ENCODE measurements at places on chromosomes 5 and 9. TPM values are rescaled to one million over a fixed set of nuclear protein-coding genes. Genes with fewer than 3 reads are reported as not detected.

Gene SOX30
- total RNA-seq, result 0.13 TPM

- H3K27me3 ChIP-seq, result no peaks in the 10 kb centered on the region
- H3K4me3 ChIP-seq, result no peak overlapping the region
- H3K27ac ChIP-seq, result no peak overlapping the region
- H3K36me3 ChIP-seq, result no peaks in the 10 kb centered on the region
- no peaks in the 10 kb centered on the region for H3K4me1 ChIP-seq
Measured at GRCh38 chr5:116621599-116621998, 47.0 kb upstream of the SEMA6A start.

Gene PAPPA
- 0.17 TPM for total RNA-seq

GRCh38 chr5:148939676-148940075, 113.3 kb downstream of the ADRB2 start:
- H3K36me3 ChIP-seq, result peaks cover 6% of the 10 kb centered on the region
- H3K27ac ChIP-seq, result no peak overlapping the region
- H3K4me1 ChIP-seq, result no peaks in the 10 kb centered on the region
- no peak overlapping the region for H3K4me3 ChIP-seq

- H3K27me3 ChIP-seq, result no peaks in the 10 kb centered on the region
- H3K27ac ChIP-seq, result no peak overlapping the region
- H3K4me1 ChIP-seq, result no peaks in the 10 kb centered on the region
- H3K4me3 ChIP-seq, result no peak overlapping the region
Measured at GRCh38 chr9:136979769-136980587, 2.7 kb downstream of the PTGDS start.

GRCh38 chr5:10655161-10655971, 91.5 kb downstream of the ANKRD33B start:
- peak; percentile 20 for DNase-seq
- no peaks in the 10 kb centered on the region for H3K27me3 ChIP-seq
- H3K4me1 ChIP-seq, result no peaks in the 10 kb centered on the region
- no peaks in the 10 kb centered on the region for H3K36me3 ChIP-seq

GRCh38 chr5:56873056-56873455, 36.3 kb upstream of the SETD9 start:
- H3K27me3 ChIP-seq, result no peaks in the 10 kb centered on the region
- no peaks in the 10 kb centered on the region for H3K4me1 ChIP-seq
- no peak for DNase-seq
- H3K27ac ChIP-seq, result no peak overlapping the region
- peaks cover 6% of the 10 kb centered on the region for H3K36me3 ChIP-seq
- no peak overlapping the region for H3K4me3 ChIP-seq

Gene RABGAP1
- total RNA-seq, result 31.6 TPM

Gene PPP2R2B
- 15.2 TPM for total RNA-seq

DNA sequence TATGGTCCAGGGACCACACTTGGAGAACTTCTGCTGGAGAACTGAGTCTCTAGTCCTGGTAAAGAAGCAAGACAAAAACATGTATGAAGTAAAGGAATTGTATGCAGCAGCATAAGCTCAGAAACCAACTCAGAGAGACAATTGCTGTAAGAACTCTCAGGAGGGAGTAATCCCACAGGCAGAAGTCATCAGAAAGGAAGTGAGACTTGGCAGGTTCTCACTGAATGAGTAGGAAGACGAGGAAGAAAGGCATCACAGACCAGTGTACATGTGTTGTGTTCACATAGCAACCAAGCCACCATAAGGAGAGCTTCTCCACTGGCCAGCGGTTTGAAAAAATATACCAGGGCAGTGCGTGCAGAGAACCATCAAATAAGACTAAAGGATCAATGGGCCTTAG, 57.9 kb upstream of the FST start:
- H3K36me3 ChIP-seq, result no peaks in the 10 kb centered on the region
- no peaks in the 10 kb centered on the region for H3K27me3 ChIP-seq
- no peaks in the 10 kb centered on the region for H3K4me1 ChIP-seq
- H3K27ac ChIP-seq, result no peak overlapping the region

Gene RORB
- 0.26 TPM for total RNA-seq

- DNase-seq, result no peak
- H3K27ac ChIP-seq, result no peak overlapping the region
- no peaks in the 10 kb centered on the region for H3K4me1 ChIP-seq
Measured at GRCh38 chr9:4099976-4100735, 199.7 kb downstream of the GLIS3 start.

Gene BARX1
- 1.2 TPM for total RNA-seq

Gene NPR3
- not detected for total RNA-seq

Gene KCNN2
- 21.7 TPM for total RNA-seq

- DNase-seq, result no peak
- no peak overlapping the region for H3K27ac ChIP-seq
- H3K4me1 ChIP-seq, result no peaks in the 10 kb centered on the region
- no peaks in the 10 kb centered on the region for H3K27me3 ChIP-seq
Measured at GRCh38 chr9:138049779-138050471, 172.3 kb downstream of the CACNA1B start.

- H3K4me3 ChIP-seq, result no peak overlapping the region
- H3K4me1 ChIP-seq, result no peaks in the 10 kb centered on the region
- peaks cover 2% of the 10 kb centered on the region for H3K36me3 ChIP-seq
- no peak for DNase-seq
- no peaks in the 10 kb centered on the region for H3K27me3 ChIP-seq
- H3K27ac ChIP-seq, result no peak overlapping the region
Measured at GRCh38 chr5:80069251-80069800, 34.2 kb downstream of the THBS4 start.

- no peaks in the 10 kb centered on the region for H3K36me3 ChIP-seq
- H3K4me3 ChIP-seq, result no peak overlapping the region
- DNase-seq, result no peak
- H3K27me3 ChIP-seq, result no peaks in the 10 kb centered on the region
- no peaks in the 10 kb centered on the region for H3K4me1 ChIP-seq
- H3K27ac ChIP-seq, result no peak overlapping the region
Measured at GRCh38 chr9:130927995-130928900, 10.8 kb downstream of the FIBCD1 start.

Gene SPINK13
- total RNA-seq, result not detected

DNA sequence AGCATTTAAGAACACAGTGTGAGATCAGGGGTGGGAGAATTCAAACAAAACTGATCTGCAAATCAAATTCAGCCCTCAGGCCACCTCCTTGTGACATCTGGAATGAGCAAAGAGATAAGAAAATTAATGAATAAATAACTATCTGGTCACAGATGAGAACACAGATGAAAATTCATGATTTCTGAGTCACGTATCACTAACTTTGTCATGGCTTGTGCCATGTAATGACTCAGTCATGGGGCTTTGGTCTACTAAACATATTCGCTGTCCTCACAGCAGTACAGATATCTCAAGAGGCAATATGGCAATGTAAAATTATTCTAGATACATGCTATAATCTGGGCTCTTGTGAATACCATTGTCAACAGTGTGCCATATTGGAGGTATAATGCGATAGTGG, 274.4 kb downstream of the MAN2A1 start:
- H3K27me3 ChIP-seq, result no peaks in the 10 kb centered on the region
- DNase-seq, result no peak
- no peaks in the 10 kb centered on the region for H3K36me3 ChIP-seq
- no peak overlapping the region for H3K27ac ChIP-seq
- H3K4me1 ChIP-seq, result no peaks in the 10 kb centered on the region

Gene ADAMTSL1
- total RNA-seq, result 1.2 TPM

Gene PCDHAC1
- total RNA-seq, result 8.7 TPM

GRCh38 chr5:60333005-60333571, 366.9 kb downstream of the DEPDC1B start:
- no peaks in the 10 kb centered on the region for H3K4me1 ChIP-seq
- H3K4me3 ChIP-seq, result no peak overlapping the region
- H3K36me3 ChIP-seq, result no peaks in the 10 kb centered on the region

Gene SPAAR
- not detected for total RNA-seq

DNA sequence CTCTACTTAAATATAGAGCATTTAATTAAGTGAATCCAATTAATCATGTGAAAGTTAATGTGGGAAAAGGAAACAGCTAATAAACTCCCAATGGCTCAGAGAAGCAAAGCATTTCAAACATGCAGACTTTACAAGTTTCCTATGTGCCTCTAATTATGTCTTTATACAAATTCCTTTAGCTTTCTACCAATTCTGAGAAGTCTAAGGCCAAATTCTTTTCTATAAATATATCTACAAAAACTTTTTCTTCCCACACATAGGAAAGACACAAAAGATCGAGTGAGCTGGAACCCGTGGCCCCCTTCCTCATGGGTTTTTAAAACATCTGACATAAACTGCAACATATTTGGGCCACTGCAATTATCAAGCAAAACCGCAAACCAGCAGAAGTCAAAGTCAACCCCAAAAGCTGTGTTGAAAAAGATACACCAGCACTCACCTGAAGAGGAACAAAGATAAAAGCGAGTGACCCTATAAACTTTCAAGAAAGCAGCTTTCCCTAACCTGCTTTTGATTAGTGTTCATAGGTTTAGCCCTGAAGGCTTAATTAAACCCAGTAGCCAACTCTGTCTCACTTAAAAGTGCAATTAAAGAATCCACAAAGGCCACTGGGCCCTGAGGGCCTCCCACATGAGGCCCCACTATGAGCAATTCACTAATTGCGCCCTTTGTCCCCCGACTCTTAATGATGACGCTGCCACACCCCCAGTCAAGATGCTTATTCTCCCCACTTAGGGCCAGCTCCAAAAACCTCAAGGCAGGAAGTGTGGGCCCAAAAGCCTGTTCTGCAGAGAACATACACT, 12.1 kb downstream of the SEMA5A start:
- no peaks in the 10 kb centered on the region for H3K27me3 ChIP-seq
- no peak for DNase-seq
- no peak overlapping the region for H3K4me3 ChIP-seq
- H3K27ac ChIP-seq, result no peak overlapping the region

- DNase-seq, result no peak
- no peaks in the 10 kb centered on the region for H3K4me1 ChIP-seq
- no peaks in the 10 kb centered on the region for H3K36me3 ChIP-seq
- no peak overlapping the region for H3K4me3 ChIP-seq
- no peaks in the 10 kb centered on the region for H3K27me3 ChIP-seq
Measured at GRCh38 chr5:116696366-116696765, 121.7 kb upstream of the SEMA6A start.

- H3K4me3 ChIP-seq, result no peak overlapping the region
- H3K4me1 ChIP-seq, result no peaks in the 10 kb centered on the region
- no peaks in the 10 kb centered on the region for H3K36me3 ChIP-seq
- no peaks in the 10 kb centered on the region for H3K27me3 ChIP-seq
Measured at GRCh38 chr5:60822285-60822556, 21.8 kb downstream of the ELOVL7 start.

DNA sequence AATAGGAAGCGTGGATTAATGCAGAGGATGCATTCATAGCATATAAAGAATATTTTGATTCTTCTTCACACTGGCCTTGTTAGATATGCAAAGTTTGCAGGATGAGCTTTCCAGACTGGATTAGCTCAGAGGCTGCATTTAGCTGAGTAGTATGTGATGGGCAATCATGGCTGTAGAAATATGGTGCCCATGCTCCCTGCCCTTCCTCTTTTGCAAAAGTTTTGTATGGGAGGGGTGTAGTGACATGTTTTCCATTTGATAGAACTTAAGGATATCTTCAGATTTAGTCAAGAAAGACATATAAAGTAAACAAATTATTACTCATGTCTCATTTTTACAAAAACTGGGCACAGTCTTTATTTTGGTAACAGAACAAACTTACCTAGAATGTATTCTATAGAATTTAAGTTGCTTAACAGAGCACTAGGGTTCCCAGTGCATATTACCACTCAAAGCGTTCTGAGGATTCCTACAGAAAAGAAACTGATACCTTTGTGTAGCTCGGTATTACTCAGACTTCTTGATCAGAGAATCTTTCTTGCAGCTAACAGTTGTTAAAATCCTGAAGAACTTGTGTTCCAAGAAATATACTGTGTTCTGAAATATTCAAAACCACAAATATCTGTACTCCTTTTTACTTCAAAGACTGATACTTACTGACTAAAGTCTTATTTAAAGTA, 9.8 kb downstream of the GTF3C4 start:
- DNase-seq, result no peak
- no peak overlapping the region for H3K4me3 ChIP-seq
- H3K4me1 ChIP-seq, result no peaks in the 10 kb centered on the region
- H3K27me3 ChIP-seq, result no peaks in the 10 kb centered on the region

DNA sequence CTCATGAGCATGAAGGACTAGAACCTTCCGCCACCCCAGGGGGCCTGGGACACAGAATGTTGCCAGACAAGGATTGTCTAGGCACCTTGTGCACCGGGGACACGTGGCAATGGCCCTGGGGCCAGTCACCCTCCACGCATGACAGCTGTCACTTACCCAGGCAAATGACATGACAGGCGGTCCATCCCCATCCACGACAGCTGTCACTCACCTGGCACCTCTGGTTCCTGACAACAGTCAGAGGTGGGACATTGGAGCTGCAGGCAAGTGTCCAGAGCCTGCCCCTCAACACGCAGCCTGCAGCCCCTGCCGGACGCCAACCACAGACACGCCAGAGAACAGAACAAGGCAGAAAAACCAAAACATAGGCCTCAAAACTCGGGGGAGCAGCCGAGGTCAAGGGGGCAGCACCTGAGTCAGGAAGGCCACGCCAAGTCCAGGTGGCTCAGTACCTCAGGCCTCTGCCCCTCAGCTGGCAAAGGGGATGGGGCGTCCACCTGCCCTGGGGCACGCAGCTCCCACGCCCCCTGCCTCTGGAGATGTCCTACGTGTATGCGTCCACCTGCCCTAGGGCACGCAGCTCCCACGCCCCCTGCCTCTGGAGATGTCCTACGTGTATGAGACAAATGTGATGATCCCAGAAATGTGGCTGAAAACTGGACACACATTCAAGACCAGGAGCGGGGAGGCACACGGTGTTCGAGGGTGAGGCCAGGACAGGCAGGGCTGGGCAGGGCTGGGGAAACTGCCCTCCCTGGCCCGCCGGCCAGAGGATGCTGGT, 14.5 kb downstream of the VAV2 start:
- no peak for DNase-seq
- H3K36me3 ChIP-seq, result no peaks in the 10 kb centered on the region
- no peak overlapping the region for H3K4me3 ChIP-seq
- H3K4me1 ChIP-seq, result no peaks in the 10 kb centered on the region
- H3K27ac ChIP-seq, result no peak overlapping the region

DNA sequence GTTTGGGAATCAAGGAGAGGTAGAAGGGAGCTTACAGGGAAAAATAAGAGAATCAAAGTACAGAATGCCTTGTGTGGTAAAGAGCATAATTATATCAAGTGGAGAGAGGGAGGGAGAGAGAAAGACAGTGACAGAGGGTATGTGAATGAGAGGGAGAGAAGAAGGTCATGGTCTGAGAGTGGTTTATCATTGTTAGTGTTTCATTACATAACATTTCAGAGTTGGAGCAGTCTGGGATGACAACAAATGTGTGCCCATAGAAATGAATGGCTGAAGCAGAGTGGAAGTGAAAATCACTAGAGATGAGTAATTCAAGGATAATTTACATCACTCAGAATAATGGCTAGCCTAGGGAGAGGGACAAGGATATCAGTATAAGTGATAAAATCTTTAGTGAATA, 799.2 kb downstream of the TLE1 start:
- DNase-seq, result no peak
- no peaks in the 10 kb centered on the region for H3K4me1 ChIP-seq
- no peaks in the 10 kb centered on the region for H3K27me3 ChIP-seq
- no peak overlapping the region for H3K27ac ChIP-seq
- H3K4me3 ChIP-seq, result no peak overlapping the region
- H3K36me3 ChIP-seq, result no peaks in the 10 kb centered on the region

Gene ZBTB6
- 10.2 TPM for total RNA-seq

Gene SLC25A2
- not detected for total RNA-seq

GRCh38 chr9:36486329-36486932, 86.3 kb upstream of the MELK start:
- H3K4me3 ChIP-seq, result peak overlapping the region; percentile 96
- H3K27ac ChIP-seq, result peak overlapping the region; percentile 55
- H3K27me3 ChIP-seq, result no peaks in the 10 kb centered on the region
- no peak for DNase-seq

GRCh38 chr9:37719526-37719925, 34.1 kb upstream of the TRMT10B start:
- no peaks in the 10 kb centered on the region for H3K27me3 ChIP-seq
- H3K4me1 ChIP-seq, result no peaks in the 10 kb centered on the region
- no peak overlapping the region for H3K4me3 ChIP-seq

Gene FAM169A
- 63.1 TPM for total RNA-seq
